ENCODE measurements at places on chromosomes 7 and 10.

GRCh38 chr7:52940481-52940880 is 95.0 kb upstream of the POM121L12 start:
- no peak for DNase-seq

GRCh38 chr10:122138831-122139625 is 132.1 kb upstream of the BTBD16 start:
- DNase-seq: no peak

- DNase-seq: no peak
These were observed 39.8 kb downstream of the GNA12 start for GRCh38 chr7:2804227-2804763.

DNA sequence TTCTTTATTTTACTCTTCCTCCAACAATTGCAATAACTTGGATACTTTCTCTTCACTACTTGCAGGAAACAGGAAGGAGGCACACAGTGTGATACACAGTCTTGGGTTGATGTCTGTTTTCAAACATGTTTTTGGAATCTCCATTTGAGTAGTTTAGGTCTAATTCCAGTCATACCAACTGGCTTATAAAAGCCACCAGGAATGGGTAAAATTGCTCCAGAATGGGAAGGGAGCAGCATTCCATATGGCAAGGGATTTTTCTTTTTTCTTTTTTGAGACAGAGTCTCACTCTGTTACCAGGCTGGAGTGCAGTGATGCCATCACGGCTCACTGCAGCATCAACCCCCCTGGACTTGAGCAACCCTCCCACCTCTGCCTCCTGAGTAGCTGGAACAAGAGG is 545.1 kb upstream of the GALNT17 start:
- DNase-seq: no peak

- DNase-seq: no peak
These were observed 647.7 kb upstream of the GALNT17 start for GRCh38 chr7:70484255-70484654.

GRCh38 chr7:85928500-85928899 is 715.2 kb upstream of the GRM3 start:
- DNase-seq: no peak

GRCh38 chr7:12607134-12607533 is 36.6 kb downstream of the SCIN start:
- no peak for DNase-seq

GRCh38 chr10:71351087-71351486 is 32.0 kb downstream of the SLC29A3 start:
- no peak for DNase-seq

- no peak for DNase-seq
These were observed 178.8 kb downstream of the CUX1 start for GRCh38 chr7:101996131-101996691.

GRCh38 chr7:141872931-141873330 is 31.6 kb upstream of the PRSS37 start:
- no peak for DNase-seq

- no peak for DNase-seq
These were observed 236.7 kb upstream of the KLF14 start for GRCh38 chr7:130970696-130971095.

- no peak for DNase-seq
These were observed 94.1 kb upstream of the CREB5 start for GRCh38 chr7:28318101-28318762.

DNA sequence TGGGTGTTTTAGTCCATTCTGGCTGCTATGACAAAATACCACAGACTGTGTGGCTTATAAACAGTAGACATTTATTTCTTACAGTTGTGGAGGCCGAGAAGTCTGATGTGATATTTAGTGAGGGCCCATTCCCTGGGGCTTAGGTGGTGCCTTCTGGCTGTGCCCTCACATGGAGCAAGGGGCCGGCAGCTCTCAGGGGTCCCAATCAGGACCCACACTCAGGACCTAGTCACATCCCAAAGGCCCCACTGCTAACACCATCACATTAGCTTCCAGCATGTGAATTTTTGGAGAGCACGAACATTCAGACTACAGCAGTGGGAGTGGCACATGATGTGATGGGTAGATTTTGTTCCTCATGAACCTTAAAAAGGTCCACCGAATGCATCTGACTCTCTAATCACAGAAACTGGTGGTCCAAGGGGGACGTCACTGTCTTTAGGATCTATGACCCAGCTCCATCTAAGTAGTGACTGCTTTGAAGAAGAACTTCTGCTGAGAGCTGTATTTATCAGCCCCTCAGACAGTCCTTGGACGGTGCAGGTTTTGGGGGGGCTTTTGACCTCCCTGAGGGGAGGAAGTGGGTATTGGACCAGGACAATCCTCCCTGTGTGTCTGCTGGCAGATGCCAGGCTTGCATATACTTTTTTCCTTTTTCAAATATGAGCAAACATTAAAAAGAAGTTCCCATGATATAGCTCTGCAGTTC is 154.5 kb upstream of the ZNF32 start:
- DNase-seq: no peak

DNA sequence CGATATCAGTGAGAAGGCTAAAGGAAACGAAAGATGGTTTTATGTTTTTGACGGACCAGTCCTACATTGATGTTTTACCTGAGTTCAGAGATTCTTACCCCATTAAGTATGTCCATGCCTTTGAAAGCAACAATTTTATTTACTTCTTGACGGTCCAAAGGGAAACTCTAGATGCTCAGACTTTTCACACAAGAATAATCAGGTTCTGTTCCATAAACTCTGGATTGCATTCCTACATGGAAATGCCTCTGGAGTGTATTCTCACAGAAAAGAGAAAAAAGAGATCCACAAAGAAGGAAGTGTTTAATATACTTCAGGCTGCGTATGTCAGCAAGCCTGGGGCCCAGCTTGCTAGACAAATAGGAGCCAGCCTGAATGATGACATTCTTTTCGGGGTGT is 27.7 kb downstream of the MET start:
- DNase-seq: no peak

DNA sequence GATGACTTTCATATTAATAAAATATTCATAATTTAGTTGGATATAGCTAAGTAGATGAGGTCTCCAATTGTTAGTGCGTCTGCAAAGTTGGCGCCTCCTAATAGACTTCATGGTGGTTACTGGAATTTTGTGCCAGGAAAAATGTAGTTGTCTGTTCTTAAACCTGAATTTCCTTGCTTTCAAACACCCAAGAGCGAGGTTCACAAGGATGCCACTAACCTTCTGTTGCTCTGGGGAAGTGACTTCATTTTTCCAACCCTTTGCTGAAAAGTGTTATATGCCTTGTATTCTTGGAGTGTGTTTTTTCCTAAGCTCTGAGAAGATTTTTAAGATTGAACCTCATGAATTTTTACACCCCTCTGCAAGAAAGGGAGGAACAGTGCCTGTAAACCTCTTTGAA is 98.9 kb upstream of the GLCCI1 start:
- DNase-seq: no peak

DNA sequence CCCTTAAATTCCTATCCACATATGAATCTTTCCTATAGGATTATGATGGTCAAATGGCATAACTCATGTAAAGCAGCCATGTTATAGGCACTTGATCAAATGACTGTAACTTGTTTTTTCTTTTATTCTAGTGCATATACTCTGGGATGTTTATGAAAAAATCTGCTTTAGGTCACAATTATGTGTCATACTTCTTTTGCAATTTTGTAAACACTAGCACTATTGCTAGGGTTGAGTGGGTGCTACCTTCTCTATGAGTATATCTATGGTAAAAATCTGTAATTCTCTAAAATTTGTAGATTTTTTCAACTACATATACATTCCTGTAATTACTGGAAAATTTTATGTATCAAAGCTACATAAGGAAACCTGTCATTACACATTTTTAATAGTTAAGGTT is 50.0 kb downstream of the HGF start:
- no peak for DNase-seq

- no peak for DNase-seq
These were observed 764.4 kb downstream of the LRMDA start for GRCh38 chr10:76195654-76196390.

- no peak for DNase-seq
These were observed 84.6 kb downstream of the JCAD start for GRCh38 chr10:29974773-29975172.

- DNase-seq: no peak
These were observed 65.4 kb downstream of the ST7 start for GRCh38 chr7:117018713-117019112.

DNA sequence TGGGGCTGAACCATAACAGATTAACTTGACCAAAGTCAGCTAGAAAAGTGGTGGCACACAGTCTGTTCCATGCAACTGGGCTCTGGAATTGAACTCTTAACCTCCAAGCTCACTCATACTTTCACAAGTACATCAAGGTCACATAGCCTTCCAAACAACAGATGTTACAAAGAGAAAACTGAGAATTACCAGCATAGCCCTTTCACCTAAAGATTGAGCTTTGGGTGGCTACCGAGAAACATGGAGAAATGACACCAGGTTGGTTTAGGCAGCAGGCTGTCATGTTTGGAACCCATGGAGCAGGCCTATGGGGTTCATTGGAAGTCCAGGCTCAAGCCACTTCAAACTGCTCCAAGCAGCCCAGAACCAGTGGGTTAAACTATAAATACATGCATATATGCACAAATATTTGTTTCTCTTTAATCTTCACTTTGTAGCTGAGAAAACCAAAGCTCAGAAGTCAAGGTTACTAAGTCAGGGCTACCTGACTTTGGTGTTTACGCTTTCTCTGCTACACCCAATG is 59.1 kb downstream of the MALSU1 start:
- no peak for DNase-seq

GRCh38 chr10:116169782-116170445 is 103.1 kb downstream of the GFRA1 start:
- no peak for DNase-seq

GRCh38 chr7:155913291-155913690 is 101.0 kb upstream of the SHH start:
- DNase-seq: no peak

- DNase-seq: no peak
These were observed 103.8 kb upstream of the PCDH15 start for GRCh38 chr10:54904833-54905232.

- DNase-seq: no peak
These were observed 104.0 kb downstream of the JAZF1 start for GRCh38 chr7:28076423-28077200.

GRCh38 chr7:11706666-11707605 is 125.1 kb downstream of the THSD7A start:
- DNase-seq: no peak

GRCh38 chr10:90959826-90960225 is 38.9 kb upstream of the ANKRD1 start:
- DNase-seq: no peak

DNA sequence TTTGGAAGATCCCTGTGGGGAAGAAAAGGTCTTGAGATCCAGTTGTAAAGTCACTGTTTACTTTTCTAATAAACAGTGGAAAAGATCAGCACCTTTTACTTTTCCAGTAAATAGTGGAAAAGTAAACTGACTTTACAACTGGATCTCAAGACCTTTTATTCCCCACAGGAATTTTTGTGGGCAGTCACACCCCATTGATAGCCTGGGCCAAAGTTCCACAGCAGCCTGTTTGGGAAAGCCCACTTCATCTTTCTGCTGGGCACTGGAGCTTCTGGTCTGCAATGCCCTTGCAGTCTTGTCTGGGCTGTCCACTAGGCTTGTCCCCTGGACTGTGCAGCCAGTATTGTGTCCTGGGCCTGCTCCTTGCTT is 50.2 kb downstream of the ADCY1 start:
- no peak for DNase-seq

GRCh38 chr10:103445767-103446567 is 6.2 kb downstream of the CALHM2 start:
- peak; percentile 96 for DNase-seq

DNA sequence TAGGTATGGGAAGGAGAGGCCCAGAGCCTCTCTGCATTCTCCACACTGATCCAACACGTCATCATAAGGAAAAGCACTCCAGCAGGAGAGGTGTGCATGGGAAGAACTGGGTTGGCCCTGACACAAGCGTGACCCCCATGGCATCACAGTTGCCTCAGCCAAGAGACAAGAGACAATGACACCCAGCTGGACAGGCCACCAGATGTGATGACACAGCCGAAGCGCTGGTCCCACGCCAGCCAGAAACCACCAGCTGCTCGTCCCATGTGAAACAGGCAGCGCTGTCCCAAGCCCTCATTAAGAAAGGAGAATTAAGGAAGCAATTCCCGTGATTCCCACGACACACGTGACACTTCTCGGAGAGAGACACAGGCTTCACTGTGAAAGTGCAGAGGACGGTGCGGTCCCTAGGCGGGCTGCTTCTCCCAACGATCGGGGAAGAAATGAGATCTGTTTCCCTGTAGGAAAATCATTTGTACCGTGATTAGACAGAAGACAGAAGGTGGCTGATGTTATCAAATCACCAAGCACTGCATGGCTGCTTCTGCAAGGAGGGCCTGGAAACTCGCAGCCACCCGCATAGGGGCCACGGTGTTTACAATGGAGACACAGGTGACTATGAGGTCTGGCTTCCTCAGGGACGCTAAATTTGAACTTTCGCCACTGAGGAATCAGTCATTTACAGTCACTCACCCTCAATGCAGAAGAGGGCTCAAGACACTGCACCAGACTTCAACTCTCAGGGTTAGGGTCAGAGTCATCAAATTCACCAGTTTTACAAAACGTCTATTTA is 74.5 kb downstream of the DIP2C start:
- no peak for DNase-seq

DNA sequence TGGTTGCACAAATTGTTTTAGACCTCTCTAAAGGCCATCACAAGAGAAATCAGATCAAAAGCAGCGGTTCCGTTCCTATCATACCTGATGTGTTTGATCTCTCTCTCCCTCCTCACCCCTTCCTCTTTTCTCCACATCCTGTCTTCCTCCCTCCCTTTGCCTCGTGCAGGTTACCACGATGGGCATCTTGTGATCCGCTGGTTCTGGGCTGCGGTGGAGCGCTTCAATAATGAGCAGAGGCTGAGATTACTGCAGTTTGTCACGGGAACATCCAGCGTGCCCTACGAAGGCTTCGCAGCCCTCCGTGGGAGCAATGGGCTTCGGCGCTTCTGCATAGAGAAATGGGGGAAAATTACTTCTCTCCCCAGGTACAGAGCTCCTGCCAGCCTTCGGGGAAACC is 28.5 kb upstream of the STK17A start:
- DNase-seq: no peak

DNA sequence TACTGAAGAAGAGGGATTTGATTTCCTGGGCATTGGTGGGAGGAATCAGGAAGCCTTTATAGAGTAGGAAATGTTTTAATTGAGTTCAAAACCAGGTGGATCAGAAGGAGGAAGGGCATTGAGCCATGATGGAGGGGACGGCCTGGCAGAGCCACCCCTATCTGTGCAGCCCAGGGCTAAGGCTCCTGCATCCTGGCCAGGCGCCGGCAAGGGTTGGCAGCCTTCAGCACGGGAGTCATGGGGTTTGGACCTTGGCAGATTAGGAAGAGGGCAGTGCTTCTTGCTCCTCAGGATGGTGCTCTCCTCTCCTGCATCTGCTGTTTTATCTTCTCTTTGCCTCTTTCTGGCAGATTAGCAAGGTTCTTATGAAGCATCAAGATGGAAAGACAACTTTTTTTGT is 12.5 kb downstream of the ZNF862 start:
- no peak for DNase-seq

- DNase-seq: no peak
These were observed 297.9 kb downstream of the DGKB start for GRCh38 chr7:14604606-14605005.

Measured in tibial artery (tissue), 4 donors.